ENCODE measurements at places on chromosomes 11 and 22.

DNA sequence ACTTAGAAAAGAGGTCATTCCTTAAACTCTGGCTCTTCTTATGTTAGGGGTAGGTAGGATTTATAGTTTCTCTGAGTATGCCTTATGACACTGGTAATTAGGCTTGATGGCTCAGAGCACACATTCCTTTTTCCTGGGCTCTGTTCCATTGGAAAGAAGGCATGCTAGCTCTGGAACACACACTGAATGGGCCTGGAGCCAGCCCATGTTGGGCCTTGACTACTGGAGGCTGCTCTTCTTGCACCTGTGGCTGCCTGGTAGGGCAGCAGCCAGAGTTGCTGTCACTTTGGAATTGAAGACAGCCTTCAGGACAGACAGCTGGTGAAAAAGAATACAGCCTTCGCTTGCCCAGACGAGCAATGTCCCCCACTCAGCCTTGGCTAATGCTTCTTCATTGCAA, 18.2 kb downstream of the MCAM start:
- no peak for DNase-seq

GRCh38 chr11:100235085-100235484, 452.0 kb upstream of the ARHGAP42 start:
- no peak for DNase-seq

DNA sequence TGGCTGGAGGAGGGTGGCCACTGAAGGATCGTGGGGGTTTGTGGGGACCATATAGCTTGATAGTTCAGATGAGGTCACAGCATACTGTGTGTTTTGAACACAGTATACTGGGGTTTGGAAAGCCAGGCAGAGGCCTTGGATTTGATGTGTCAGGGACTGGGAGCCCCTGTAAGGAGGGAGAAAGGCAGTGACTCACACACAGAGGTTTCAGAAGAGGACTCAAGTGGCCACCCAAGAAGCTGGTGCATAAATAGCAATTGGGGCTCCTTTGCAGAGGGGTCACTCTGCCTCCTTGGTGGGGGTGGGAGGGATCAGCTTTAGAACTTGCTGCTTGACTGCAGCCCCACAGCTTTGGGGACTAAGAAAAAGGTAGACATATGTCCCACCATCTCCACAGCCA, 39.3 kb downstream of the SLC5A1 start:
- DNase-seq, result no peak

DNA sequence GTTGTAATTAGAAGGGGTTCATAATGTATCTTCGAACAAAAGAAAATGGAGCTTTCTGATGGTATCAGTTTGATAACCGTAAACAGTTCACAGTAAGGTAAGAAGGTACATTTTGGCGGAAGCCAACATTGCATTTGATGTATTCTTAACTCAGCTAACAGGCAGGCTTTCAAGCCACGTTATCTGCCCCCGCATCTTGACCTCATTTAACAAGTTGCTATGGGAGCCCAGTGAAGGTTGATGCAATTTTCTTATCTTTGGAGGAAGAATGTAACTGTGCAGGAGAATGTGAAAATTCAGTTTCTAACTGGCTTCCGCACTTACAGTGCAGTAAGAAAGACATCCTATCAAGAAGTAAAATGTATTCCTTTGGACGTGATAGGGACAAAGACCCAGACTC, 110.6 kb downstream of the ETS1 start:
- DNase-seq, result no peak

- no peak for DNase-seq
Measured at GRCh38 chr22:27667121-27667843, 134.3 kb downstream of the MN1 start.

DNA sequence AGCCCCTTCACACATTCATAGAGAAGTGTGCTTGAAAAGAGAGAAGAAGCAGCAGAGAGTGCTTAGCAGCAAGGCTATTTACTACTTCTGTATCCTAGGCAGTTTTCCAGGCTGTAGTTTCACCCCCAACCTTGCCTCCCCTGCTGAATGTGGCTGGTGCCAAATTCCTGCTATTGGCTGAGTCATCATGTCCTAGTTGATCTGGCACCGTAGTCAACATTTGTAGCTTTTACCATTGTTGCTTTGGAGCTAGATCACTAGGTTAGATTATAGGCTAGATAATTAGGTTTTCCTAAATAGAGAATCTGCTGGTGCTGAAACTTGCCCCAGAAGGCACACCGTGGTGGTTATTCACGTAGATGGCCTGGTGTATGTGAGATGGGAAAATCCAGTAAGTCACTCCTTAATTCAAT, 32.7 kb downstream of the ARHGAP42 start:
- no peak for DNase-seq

- DNase-seq, result no peak
Measured at GRCh38 chr11:77201991-77202841, 74.2 kb downstream of the MYO7A start.

DNA sequence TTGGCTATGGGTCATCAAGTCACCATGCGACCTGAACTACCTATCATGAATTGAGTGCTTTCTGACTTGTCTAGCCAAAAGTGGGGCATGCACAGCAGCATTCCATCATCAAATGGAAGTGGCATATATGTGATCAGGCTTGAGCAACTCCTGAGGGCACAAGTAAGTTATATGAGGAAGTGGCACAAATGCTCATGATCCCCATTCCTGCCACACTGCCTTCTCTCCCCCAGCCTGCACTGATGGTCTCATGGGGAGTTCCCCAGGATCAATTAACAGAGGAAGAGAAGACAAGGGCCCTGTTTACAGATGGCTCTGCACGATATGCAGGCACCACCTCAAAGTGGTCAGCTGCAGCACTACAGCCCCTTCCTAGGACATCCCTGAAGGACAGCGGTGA, 21.8 kb downstream of the MS4A4E start:
- no peak for DNase-seq

DNA sequence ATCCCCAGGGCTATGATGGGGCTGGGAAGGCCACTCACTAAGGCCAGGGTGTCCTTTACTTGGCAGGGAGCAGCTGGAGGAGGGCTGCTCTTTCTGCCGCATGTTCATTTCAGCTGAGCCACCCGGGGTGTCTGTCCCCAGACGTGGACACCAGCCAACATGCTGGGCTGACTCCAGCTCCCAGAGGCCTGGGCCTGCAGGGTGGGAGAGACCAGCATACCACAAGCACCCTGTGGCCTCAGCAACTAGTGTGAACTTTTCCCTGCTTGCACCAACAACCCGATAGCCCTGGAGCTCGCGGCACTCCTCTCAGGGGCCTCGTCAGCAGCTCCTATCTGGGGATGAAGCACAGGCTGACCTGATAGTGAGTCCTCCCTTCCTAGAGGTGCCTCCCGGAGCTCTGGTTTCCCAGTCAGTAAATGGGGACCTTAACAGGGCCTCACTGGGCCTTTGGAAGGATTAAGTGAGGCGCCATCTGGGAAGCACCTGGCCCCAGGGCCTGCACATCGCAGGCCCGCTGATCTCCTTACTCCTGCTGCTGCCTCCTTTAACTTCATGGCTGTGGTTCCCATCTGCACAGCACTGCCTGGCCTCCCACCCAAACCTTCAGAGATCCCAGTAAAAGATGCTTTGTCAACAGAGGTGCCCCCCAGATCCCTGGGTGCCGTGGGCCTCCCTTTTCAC, 83.4 kb downstream of the GALNT18 start:
- no peak for DNase-seq

- no peak for DNase-seq
Measured at GRCh38 chr22:31933406-31933805, 10.9 kb upstream of the YWHAH start.

GRCh38 chr11:78349624-78350023, 68.0 kb downstream of the GAB2 start:
- no peak for DNase-seq

GRCh38 chr11:109808569-109808968, 284.6 kb upstream of the ZC3H12C start:
- no peak for DNase-seq

DNA sequence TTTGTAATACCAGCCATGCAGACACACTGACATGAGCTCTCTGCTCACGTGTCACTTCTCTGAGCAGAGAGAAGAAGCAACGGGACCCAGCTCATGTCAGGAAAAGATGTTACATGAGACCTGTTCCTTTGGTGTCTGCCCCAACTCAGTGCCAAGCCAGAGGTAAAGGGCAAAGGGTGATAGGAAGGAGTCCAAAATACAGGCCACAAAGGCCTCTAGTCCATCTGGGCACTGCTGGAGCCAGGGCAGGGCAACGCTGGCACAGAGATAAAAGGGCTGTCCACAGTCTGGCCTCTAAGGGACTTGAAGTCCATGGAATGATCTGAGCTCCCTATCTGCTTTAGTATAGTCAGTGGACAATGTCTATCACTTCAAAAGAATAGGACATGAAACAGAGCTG, 79.3 kb downstream of the SLC1A2 start:
- no peak for DNase-seq

GRCh38 chr11:124970925-124971324, 16.9 kb downstream of the CCDC15 start:
- DNase-seq, result no peak

DNA sequence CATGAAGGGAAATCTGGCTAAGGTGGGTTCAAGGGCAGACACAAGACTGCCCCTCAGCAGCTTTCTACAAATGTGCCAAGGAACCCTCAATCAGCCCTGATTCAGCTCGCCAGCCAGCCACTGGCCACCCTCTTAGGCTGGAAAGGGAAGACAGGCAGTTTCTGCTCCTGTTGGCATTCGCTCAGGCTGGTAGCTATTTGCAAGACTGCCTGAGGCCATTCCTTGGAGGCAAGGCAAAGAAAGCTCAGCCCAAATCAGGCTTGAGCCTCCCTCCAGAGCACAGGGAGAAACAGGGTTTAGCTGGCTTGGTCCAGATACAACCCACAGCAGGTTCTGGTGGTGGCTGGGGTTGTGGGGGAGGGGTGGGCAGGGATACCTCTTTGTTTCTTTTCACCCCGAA, 19.2 kb downstream of the TP53I11 start:
- no peak for DNase-seq

DNA sequence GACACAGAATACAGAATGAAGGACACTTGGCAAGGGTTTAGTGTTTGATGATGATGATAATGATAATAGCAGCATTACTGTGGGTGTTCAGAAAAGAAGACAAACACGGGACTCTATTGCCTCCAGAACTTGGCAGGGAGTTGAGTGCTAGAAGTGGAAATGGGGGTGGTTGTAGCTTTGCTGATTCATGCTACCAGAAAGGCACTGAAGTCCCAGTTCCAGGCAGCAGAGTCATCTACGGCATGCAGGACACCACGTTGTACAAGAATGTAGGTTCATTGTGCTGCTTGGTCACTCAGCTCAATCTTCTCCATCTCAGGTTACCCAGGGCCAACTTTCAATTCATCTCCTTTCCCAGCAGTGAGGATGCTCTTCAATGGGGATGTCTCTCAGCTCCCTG, 115.7 kb downstream of the NTM start:
- no peak for DNase-seq

GRCh38 chr11:118067006-118067405, 9.9 kb upstream of the TMPRSS4 start:
- no peak for DNase-seq

- DNase-seq, result no peak
Measured at GRCh38 chr22:28911777-28912669, 28.7 kb downstream of the ZNRF3 start.

DNA sequence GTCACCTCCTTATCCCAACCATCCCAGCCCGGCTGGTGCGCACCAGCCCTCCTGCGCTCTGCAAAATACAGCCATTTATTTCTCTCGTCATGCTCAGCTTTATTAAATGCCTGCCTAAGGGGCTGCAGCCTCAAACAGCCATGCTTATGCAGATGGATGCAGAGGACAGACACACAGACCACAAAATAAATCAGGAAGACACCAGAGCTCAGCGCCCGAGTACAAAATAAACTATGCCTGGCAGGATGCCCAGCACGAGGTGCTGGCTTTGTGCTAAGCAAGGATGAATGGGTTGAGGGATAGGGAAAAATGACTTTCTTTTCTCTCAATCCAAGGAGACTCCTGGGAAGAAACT, 70.5 kb downstream of the RPUSD4 start:
- no peak for DNase-seq

DNA sequence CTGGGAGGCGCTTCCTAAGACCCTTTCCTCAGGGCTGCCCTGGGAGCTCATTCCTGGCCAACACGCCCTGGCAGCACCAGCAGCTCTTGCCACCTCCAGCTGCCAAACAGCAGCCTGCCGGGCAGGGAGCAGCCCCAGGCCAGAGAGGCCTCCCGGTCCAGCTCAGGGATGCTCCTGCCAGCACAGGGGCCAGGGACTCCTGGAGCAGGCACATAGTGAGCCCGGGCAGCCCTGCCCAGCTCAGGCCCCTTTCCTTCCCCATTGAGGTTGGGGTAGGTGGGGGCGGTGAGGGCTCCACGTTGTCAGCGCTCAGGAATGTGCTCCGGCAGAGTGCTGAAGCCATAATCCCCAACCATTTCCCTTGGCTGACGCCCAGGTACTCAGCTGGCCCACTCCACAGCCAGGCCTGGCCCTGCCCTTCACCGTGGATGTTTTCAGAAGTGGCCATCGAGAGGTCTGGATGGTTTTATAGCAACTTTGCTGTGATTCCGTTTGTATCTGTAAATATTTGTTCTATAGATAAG, 7.6 kb downstream of the SLC39A13 start:
- no peak for DNase-seq

- no peak for DNase-seq
Measured at GRCh38 chr11:7511401-7511800, 2.4 kb upstream of the PPFIBP2 start.

DNA sequence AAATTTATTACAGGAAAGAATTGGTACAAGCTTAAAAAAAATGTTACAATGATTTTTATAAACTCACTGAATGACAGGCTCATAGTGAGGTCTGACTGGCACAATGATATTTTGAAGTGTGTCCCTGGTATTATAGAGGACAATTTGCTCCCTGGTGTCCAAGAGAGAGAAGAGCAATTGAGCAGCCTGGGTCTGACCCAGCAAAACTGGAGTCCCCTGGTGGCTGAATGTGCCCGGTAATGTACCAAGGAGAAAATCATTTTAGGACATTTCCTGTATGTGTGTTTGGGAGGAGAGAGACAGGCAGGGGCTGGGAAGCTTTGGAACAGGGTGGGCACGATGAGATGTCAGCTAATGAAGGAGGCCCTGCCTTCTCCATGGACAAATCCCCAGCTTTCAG, 125.3 kb downstream of the APOL5 start:
- no peak for DNase-seq

DNA sequence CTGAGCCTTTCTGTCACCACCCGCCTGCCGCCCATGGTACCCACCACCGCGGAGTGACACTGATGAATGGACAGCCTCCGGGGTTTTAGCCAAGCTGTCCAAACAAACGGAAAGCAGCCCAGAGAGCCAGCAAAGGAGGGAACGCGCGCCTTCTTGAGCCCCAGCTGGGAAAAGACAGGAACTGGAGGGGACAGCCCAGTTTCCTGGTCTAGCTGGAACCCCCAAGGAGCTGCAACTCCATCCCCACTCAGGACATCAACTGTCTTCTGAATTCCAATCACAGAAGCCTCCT, 33.7 kb downstream of the SHISAL1 start:
- no peak for DNase-seq

DNA sequence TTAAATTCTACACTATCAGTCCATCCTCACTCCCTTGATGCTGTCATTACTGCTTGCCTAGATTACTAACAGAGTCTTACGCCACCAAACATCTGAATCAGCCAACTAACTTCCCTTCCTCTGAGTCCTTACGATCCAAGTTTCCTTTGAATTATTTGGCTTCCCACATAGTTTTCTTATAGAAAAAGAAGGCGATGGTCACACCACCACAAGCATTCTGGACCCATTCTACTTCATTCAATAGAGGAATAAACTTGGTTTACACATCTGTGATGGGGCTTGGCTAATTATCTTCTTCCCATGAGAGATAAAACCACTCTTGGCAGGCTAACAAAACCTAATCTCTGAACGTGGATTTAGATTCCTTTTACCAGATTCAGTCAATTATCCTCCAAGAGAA, 35.0 kb downstream of the INTS4 start:
- no peak for DNase-seq

- no peak for DNase-seq
Measured at GRCh38 chr11:126636911-126637794, 281.7 kb downstream of the ST3GAL4 start.

- no peak for DNase-seq
Measured at GRCh38 chr11:1486054-1486825, at the start of gene MOB2. TSS of gene MOB2 (minus strand) at chr11:1486779. CDS start at chr11:1486556, 223 bp downstream.

Measured in keratinocyte (primary cell).